ENCODE measurements at places on chromosomes 16 and 17.

DNA sequence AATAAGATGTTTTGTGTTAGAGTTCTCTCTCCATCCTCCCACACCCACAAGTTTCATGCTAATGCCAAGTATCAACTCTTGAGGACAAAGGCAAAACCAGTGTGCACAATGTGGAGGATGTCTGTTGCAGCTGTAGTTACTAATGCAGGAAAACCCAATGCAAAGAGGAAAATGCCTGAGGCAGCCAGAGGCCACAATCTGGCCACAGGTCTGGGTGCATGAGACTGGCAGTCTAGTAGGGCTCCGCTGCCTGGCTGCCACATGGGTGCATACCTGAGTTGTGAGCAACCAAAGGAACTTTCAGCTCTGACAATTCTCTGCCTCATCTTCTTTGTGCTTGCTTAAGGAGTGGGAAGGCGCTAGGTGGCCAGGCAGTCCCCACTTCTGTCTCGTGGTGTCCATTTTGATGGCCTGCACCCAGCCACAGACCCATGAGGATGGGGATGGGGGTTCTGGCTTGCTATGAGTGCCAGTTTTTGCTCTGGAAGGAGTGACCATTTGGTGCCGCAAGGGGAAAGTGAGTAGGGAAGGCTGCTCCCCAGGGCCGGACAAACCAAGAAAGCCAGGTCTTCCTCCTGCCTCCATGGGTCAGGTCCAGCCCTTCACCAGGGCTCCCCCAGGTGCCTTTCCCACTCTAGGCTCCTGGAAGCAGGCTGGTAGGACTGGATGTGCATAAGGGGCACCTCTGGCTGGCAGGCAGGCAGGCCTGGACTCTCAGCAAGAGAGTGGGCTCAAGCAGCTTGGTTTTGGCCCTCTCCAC is 4.2 kb upstream of the GFOD2 start:
- no peak for DNase-seq

DNA sequence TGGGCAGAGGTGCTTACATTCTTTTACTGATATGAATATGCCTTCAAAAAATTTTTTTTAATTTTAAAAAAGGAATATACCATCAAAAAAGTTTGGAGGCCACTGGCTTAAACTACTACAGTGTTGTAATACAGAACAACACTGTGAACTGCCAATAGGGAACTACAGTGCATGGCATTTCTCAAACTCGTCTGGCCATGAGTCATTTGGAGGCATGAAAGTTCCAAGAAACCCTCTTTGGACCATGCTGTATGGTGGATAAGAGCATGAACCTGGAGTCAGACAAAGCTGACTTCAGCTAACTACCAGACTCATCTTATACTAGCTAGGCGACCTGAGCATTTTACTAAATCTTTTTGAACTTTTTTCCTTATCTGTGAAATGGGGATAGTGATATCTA is 9.2 kb upstream of the NF1 start:
- no peak for DNase-seq

DNA sequence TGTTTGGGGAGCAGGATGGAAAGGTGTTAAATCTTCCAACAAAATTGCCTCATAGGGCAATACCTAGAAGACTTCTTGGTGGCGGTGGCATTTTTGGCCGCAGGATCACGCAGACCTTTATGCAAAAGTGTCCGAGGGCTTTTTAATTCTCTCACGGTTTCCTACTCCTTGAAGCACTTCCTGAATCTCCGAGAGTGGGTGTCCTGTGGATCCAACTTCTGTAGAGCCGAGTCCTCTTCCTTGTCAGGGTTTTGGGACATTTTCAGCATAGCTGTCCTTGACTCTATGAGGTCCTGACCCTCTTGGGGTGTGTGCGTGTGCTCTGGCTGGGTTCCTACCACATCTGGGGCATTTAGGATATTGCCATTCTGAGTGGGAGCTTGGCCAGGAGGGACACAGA is 31.7 kb downstream of the IL21R start:
- DNase-seq, result no peak

- DNase-seq, result no peak
Observed at GRCh38 chr16:6059671-6060070, 962.1 kb upstream of the EEF2KMT start.

GRCh38 chr16:11681556-11681955 is 13.3 kb downstream of the SNN start:
- no peak for DNase-seq

DNA sequence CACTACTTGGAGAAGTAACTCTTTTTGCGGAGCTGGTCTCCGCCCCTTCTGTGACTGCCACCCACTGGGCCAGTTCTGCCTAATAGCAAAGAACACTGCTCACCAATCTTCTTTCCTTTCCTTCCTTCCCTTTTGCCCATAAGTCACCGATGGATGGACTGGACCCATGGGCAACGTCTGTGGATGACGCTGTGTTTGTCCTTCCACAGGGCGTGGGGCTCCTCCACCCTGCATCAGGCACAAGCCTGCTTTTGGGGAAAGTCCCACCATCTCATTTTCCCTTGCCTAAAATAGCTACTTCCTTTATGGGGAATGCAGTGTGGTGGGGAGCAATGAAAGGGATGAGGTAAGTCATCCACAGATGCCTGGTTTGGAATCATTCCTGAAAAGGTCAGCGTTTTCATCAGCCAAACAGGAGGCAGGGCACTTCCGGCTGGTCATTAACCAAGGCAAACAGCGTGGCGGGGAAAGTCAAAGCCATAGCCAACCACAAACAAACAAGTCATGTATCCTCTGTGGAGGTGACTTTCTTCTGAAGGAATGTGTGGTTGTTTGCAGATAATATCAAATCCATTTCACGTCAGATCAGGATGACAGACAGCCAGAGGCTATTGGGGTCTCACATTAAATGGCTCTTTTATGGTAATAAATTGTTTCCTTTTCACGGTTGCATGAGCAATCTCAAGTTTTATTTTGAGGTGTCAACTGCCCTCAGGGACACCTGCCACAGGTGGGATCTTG is 30.7 kb upstream of the MED9 start:
- DNase-seq, result no peak

DNA sequence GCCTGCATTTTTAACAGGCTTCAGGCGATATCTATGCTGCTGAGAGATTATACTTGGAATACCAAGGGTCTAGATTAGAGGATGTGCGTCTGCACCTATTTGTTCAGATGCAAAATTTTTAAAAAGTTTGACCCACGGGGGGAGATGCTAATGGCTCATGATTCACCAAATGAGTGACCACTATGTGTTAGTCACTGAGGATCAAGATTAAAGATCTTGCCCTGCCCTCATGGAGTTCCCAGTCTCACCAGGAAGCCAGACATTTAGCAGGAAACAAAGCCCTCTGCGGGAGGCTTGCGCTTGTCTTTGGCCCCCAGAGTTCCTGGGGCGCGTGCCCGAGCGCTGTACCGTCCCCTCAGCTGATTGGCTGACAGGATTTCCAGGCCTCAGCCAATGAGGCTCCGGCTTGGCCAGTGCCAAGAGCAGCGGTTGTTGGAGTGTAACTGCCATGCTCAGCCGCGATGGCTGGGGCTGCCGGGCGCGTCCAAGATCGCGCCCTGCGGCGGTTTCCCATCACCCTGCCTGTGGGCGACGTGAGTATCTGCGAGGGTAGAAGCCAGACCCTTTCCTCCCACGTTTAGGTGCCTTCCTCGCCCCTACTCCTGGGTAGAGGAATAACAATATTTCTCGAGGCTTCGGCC is 4.5 kb upstream of the DDX19B start:
- DNase-seq, result no peak

DNA sequence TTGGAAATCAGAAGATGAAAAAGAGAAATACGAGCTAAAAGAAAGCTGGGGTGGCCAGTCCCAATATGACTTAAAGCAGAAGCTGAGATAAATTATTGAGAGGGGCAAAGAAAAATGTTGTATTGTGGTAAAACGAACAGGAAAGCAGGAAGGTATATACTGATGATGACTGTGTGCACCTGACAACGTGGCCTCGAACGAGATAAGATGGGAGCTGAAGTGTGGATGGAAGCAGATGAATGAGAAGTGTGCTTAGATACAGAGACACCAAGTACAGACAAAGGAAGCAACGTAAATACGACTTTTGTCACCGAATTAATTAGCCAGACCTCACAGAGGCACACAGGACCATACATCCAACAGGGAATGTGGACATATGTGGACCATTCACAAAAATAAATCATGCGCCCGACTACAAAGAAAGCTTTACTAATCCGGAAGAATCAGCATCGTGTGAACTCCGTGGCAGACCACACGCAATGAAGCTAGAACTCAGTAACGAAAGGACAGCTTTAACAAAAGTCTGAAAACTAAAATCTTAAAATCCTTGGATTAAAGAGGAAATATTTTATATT is 218.7 kb downstream of the RPTOR start:
- no peak for DNase-seq

DNA sequence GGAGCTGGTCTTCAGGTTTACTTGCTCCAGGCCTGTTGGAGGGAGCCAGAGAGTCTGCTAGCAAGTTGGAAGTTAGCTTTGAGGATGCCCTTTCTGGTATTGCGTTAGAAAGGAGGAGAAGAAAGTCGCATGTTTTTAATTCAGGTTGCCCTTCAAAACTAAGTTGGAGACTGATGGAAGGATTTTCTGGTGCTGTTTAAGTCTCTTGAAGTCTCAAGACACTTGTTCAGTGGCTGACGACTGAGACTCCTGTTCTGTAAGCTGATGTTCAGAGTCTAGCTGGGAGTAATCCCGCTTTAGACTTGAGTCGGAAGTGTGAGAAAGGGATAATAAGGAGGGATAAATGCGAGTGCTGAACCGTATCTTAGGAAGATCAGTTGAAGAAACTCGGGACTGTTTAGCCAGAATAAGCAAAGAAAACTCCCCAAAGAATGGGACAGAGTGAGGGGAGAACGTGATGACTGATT is 740 bp downstream of the AATF start:
- DNase-seq, result no peak

DNA sequence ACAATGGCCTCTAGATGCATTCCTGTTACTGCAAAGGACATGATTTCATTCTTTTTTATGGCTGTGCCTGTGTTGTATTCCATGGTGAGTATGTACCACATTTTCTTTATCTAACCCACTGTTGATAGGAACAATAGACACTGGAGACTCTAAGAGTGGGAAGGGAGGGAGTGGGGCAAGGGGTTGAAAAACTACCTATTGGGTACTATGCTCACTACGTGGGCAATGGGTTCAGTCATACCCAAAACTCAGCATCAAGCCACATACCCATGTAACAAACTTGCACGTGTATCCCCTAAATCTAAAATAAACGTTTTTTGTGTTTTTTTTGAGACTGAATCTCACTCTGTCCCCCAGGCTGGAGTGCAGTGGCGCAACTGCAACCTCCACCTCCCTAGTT is 47.1 kb upstream of the SCNN1B start:
- no peak for DNase-seq

DNA sequence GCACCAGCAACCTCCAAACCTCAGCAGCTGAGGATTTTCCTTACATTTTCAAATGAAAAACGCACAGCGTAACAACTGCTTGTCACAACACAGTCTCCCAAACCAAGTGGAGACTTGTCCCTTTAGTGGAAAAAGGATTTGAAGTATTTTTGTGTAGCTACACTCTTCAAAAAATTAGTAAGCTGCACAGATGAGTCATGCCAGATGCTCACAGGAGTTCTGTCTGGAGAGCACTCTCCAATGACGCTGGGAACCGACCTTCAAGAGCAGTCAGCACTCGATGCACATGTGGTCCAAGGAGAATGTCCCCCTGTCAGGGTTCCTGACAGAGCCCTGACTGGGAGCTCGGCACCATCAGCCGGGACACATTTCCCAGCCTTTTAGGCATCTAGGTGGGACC is 39.8 kb downstream of the MAP1LC3B start:
- DNase-seq, result no peak

- no peak for DNase-seq
Observed at GRCh38 chr16:3949287-3949686, 68.8 kb upstream of the CREBBP start.

DNA sequence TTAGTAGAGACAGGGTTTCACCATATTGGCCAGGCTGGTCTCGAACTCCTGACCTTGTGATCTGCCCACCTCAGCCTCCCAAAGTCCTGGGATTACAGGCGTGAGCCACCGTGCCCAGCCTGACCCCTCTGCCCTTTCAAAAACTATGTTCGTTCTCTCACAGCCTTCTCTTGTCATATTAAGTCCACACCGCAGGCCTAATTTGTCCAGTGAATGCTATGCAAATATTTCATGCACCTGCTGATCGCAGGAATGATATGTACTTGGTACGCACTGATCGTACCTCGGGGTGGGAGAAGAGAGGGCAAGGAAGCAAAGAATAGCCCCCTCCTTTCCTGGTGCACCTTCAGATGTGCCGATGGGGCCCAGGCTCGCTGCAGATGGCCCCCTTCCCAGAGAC is 3.0 kb upstream of the BIRC5 start:
- no peak for DNase-seq

DNA sequence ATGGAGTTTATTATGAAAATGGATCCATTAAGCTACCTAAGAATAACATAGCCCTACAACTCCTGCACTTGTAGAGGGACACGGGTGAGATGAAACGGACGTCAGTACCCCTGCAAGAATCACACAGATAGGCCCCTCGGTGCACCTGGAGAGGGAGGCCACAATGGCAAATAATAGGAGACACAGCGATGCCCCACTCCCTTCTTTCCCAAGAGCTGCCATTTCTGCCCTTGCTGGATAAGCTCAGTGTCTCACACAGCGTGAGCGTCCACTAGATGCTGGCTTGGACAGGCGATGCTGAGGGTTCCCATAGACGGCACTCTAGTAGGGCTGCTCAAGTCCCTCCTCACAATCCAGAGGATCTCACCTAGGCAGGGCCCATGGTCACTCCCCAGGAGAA is 67.8 kb downstream of the ADCY9 start:
- DNase-seq, result no peak

DNA sequence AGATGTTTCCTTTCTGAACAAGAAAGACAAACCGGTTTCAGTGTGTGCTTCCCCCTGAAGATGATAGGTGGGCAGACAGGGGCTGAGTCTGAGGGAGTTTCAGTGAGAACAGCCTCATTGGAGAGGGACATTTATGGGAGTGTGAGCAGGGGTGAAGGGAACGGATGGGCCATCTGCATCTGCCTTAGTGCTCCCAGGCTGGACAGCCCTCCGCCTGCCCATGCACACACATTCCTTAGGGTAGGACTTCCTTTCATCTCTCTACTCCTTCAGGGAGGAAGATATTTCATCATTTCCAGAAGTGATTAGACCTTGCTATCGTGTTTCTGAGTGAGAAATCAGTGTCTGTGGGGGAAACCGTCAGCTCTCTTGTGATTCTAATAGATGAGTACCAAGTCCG is 3.8 kb downstream of the SHISA6 start:
- DNase-seq, result no peak

GRCh38 chr16:61877436-61877835 is 158.8 kb downstream of the CDH8 start:
- no peak for DNase-seq

Measured in effector CD4-positive, alpha-beta T cell (primary cell).